SHP77 treated with DMSO at 0.1 percent for 48 hours (cell line): ENCODE measurements at places on chromosomes 2 and 18.

DNA sequence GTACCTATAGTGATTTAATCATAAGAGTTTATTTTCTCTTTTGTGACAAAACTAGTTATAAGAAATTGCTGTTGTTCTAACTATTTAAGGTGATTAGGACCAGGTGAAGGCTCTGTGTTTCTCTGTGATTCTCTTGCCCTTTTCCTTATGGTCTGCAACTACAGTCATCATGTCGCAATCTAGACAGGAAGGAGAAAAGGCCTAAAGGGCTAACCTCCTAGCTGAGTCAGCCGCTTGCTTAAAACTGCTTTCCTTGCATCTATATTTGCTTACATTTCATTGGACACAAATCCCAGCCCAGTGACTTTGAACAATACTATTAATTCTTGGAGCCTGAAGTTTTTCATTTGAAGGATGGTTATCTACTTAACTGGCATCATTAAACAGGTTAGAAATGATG is 93.1 kb downstream of the PIK3C3 start:
- DNase-seq = no peak

- no peak for DNase-seq
Observed at GRCh38 chr18:75185460-75185859, 23.5 kb downstream of the PTGR3 start.

DNA sequence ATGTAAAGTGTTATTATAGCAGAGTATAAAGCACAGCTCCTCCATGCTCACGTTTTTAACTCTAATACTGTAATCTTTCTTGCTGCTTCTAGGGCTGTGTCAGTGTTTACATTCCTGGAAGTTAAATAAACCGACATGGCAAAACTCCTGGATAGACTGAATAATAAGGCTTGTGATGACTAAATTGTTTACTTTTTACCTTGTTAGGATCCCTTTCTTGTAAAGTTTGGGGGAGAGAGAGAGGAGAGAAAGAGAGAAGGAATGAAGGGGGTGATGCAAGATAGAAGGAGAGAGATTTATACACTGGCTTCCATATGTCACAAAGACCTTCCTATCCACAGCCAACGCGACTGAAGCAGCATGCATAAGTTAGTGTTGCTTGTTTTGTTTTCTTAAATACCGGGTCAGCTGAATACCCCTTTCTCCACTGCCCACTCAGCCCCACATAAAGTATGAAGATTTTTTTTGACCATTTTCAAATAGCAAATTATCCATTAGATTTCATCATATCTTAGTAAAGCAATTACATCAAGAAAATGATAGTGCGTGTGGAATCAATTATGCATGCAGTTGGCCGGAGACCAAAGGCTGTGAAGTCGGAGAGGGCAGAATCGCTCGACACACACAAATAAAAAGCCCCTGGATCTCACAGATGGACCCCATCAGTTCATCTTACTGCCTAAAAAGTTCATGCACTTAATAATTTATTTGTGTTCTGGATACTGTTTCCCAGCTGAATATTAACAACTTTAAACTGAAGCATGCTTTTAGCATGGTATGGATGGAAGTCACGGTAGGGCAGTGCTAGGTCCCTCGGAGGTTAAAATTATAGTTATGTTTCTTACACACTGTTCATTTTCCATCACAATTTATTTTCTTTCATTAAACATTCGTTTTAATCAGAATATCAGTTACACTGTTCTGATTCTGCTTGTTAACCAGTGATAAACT is 20.1 kb downstream of the BCL11A start:
- no peak for DNase-seq

- no peak for DNase-seq
Observed at GRCh38 chr2:230541934-230542380, 126.0 kb downstream of the SP100 start.

DNA sequence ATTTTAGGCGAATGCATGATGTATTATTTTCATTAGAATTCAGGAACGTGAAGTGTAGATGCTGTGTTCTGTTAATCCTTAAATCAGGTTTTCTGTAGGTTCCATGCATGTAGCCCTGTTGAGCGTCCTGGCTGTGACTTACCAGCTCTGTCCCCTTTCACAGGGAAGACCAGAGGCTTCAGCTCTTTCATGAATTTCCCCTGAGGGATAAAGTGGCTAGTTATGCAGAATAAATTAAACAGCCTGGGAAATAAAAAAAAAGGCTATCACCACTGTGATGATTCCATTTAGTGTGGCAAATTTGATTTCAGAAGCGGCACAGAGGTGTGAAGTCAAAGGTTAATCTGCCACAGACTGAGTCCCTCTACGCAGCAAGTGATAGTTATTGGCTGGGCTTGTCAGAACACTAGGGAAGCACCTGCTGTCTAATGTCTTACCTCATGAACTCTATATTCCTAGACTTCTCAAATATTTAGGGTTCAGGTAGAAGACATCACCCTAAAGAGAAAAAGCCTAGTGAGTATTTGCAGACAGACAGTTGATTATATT is 61.6 kb upstream of the LINC00305 start:
- DNase-seq = no peak

DNA sequence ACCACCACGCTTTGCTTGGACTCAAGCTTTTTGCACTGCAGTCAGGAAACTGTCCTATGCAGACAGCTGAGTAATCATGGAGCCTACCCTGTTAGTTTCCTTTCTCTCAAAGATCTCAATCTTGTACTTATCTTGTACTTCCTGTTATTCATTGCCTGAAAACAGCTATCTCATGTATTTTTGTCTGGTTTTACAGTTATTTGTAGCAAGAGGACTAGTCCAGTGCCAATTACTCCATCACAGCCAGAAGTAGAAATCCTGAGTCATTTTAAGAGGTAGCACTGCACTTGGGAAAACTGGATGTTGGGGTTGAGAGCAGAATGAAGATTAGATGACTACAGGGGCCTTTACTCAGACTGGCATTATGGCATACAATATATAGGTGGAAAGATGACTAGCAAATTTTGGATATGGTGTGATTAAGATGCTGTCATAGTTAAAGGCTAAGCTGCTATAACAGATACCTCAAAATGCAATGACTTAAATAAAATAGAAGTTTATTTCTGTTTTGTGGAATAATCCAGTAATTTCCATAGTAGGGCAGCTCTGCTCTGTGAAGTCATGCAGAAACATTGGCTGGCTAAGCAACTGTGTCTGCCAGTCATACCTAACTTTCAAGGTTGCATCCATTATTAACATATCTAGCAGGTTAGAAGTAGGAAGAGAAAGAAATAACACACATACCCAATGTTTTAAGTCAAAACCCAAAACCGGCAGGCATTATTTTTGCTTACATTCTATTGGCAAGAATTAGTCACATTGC is 21.1 kb upstream of the CHMP3 start:
- no peak for DNase-seq

DNA sequence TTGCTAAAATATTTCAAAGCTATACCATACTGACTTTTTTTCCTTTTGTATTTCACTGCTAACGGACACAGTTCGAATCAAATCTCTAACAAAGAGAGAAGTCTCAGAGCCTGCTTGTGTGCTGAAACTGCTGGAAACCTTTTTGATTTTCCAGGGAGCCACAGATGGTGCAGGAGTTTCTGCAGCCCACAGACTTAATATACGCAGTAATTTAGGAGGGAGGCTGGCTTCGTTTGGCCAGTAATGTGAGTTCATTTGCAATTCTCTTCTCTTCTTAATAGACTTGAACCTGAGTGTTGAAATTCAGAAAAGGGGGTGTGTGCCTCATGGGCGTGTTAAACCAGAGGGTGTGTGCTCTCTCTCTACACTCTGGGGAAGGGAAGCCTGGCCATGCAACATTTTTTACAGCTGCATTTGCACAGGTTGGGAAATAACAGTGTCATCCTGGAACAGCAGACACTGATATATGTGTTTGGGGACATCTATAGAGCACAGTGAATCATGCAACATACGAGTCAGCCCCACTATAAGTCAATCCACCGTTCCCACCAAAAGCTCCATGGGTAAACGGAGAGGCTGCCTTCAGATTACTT is 333.0 kb downstream of the CLIP4 start:
- DNase-seq = peak; percentile 3

GRCh38 chr2:25268139-25268538 is 73.6 kb downstream of the DNMT3A start:
- no peak for DNase-seq
